Stimulated activated CD4-positive, alpha-beta T cell treated with anti-CD3 and anti-CD28 coated beads, Interleukin-12 subunit alpha, Interleukin-12 subunit beta, amount 100 ng/mL, for 4 hours (primary cell): ENCODE measurements at places on chromosomes 7 and 10.
A peak's percentile ranks its signal among the peaks of the same experiment; 100 is the strongest.

DNA sequence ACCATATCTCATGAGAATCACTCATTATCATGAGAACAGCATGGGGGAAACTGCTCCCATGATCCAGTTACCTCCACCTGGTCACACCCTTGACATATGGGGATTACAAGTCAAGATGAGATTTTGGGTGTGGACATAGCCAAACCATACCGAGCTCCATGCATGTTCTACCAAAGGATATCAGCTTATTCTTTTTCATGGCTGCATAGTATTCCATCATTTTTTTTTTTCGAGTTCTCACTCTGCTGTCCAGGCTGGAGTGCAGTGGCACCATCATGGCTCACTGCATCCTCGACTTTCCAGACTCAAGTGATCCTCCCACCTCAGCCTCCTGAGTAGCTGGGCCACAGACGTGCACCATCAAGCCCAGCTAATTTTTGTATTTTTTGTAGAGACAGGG lies 668.3 kb downstream of the GATA3 start:
- no peak for DNase-seq

DNA sequence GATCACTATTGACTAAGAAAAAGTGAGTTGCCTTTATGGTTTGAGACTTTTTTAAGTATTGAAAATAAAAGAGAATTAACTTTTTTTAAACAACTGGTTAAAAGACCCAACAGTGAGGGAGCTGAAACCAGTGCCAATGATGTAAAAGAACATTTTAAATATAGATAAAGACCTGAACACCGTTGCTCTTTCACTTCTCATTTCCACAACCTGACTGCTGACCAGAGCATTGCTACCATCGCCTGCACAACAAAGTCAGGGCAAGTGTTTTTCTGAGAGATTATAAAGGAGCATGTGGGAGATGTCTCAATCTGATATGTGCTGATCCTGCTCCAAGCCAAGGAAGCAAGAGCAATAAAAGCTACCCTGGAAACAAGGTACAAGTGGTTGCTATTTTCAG lies 34.7 kb downstream of the IMMP2L start:
- DNase-seq: no peak

DNA sequence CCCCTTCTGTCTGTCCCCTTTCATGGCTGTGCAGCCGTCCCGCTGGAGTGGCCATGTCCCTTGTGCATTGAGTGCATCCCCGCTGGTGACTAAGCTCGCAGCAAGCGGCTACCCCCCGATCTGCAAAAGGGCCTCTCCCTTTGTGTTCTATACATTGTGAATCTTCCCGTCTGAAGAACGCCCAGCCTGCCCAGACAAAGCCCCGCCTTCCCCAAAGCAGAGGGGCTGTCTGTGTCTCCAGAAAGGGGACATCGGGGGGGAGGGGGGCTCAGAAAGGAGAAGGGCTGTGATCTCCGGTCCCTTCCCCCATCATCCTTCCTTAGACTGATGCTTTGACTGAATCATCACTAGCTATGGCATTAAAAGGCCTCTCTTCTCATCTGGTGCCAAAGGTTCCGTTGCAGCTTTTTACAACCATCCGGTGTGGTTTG lies 11.9 kb downstream of the NPTX2 start:
- DNase-seq: no peak

DNA sequence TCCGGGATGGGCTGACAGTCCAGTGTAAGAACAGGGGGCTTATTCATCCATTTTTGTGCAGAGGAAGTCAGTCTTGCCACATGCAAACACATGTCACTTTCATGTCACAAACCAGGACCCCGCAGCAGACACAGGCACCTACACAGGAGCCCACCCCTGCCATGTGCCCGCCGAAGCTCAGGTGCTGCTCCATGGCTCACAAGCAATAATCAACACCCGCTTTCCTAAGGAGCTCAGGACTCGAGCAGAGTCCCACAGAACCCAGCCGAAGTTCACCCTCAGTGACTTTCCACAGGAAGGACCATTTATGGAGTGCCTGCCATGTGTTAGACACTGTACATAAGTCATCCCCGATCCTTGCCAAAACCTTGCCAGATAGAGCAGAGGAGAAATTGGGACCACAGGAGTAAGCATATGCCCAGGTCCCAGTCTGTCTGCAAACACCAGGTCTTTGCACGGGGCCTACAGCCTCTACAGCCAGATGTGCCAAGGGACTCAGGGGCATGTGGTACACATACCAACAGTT lies 99.4 kb downstream of the EBF3 start:
- no peak for DNase-seq

- DNase-seq: no peak
Measured at GRCh38 chr10:85599081-85599480, 767.5 kb downstream of the GRID1 start.

GRCh38 chr7:155532792-155533119 lies 13.6 kb downstream of the CNPY1 start:
- no peak for DNase-seq

GRCh38 chr10:122911889-122912484 lies 1.6 kb downstream of the FAM24A start:
- peak; percentile 44 for DNase-seq

DNA sequence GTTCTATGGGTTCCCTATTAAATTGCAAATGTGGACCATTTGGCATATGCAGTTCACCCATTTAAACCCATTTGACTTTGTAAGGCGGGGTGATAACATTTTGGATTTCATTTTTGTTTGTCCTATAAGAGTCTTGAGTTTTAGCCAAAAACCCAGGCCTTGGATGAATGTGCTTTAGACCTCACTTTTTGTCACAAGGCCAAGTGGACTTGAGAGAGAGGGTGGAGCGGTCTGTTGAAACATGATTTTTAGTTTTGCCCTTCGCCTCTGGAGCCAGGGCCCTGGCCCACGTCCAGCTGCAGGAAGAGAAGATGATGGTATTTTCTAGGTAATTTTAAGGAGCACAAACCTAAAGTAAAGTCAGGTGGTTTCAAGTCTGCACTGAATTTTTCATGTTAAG lies 260.1 kb downstream of the SLC25A13 start:
- no peak for DNase-seq

GRCh38 chr7:98334081-98334480 lies 52.6 kb downstream of the BRI3 start:
- no peak for DNase-seq

GRCh38 chr7:1533547-1534329 lies 3.2 kb downstream of the MAFK start:
- no peak for DNase-seq

DNA sequence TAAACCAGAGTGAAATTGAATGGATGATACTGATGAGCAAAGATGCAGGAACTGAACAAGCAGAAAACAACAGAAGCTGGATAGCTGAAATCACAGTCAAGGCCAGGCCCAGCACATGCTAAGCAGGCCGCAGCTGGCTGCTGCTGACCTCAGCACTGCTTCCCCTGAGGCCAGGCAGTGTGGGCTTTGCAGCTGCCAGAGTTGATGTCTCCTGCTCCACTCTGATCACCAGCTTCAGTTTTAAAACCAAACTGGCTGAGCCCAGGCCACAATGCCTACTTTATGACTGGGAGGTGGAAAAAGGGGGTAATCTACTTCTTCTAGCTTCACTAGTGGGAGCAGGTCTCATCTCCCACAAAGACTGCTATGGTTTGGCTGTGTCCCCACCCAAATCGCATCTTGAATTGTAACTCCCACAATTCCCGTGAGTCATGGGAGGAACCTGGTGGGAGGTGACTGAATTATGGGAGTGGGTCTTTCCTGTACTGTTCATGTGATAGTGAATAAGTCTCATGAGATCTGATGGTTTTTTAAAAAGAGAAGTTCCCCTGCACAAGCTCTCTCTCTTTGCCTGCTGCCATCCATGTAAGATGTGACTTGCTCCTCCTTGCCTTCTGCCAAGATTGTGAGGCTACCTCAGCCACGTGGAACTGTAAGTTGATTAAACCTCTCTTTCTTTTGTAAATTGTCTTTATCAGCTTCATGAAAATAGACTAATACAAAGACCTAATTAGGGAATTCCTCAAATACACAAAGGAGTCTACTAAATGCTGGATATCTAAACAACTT lies 136.4 kb upstream of the ITGB1 start:
- no peak for DNase-seq

GRCh38 chr7:23106823-23107663 lies 1.5 kb downstream of the KLHL7 start:
- DNase-seq: no peak

DNA sequence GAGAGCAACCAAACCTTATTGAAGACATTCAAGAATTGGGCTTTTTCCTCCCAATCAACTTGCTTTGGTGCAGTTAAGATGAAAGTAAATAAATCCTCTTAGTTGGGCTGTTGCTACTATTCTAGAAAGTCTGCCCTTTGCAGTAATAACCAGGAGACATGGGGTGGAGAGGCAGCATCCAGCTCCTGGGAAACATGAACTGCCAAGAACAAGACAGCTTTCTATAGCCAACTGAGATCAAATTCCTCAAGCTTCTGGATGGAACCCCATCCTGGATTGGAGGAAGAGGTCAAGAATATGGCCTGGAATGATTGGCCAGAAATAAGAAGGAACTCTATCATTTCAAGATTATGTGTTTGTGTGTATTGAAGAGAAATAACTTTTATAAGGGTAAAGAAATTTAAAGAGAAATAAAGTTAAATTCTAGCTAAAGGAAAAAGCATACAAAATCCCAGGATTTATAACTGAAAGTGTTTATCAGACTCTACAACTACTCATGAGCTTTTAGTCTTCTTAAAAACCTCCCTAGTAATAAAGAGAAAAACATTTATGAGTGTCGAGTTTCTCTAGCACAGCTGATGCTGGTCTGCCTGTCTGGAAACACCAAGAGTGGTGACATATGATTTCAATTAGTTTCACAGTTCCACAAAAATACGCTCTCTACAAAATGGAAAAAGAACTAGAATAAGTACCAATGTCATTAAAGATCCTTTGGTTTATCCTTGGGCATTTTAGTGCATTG lies 70.1 kb upstream of the COL1A2 start:
- DNase-seq: no peak

GRCh38 chr10:11901833-11902475 lies 78.8 kb downstream of the PROSER2 start:
- DNase-seq: no peak

DNA sequence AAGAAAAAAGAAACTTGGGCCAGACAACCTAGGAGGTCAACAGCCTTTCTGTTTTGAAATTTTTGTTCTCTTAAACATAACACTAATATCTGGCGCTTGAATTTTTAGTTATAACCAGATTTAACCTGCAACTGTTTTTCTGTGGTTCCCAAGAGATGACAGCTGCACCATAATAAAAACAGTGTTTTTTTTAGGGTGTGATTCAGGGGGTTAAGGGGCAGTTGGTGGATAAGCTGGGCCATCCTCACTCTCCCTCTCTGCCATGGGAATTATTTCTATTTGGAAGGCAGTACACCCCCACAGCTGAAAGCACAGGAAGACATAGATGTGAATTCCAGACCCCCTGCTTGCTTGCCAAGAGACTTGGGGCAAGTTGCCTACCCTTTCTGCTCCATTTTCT lies 20.1 kb upstream of the TM9SF3 start:
- no peak for DNase-seq

DNA sequence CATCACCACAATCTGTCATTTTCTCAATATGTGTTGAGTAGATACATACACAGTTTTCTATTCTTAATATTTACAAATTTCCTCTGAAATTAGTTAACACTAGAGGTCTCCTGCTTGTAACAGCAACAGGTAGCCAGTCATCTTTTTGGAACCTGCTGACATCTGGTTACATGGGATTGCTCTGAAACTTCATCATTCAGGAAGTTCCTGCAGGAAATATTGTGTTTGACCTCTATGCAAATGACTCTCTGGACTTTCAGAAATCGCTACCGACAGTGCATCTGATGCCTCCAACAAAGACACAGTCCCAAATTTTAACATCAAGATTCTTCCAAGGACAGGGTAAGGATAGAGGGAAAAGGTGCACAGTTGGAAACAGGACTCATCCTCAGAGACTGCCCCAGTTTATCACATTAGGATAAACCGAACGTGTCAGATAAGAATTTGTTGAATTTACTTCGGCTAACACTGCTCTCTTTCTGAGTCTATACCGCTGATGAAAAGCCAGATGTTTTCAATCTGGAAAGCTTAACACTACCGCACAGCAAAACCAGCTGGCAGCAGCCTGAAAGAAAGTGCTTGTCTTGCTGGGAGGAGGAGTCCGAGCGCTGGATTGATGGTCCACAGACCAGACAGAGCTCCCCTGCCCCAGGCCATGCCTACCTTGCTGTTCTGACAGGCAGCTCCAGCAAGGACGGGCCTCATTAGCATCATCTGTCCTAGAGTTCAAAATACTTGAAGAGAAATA lies 633.4 kb downstream of the PARD3 start:
- DNase-seq: no peak

DNA sequence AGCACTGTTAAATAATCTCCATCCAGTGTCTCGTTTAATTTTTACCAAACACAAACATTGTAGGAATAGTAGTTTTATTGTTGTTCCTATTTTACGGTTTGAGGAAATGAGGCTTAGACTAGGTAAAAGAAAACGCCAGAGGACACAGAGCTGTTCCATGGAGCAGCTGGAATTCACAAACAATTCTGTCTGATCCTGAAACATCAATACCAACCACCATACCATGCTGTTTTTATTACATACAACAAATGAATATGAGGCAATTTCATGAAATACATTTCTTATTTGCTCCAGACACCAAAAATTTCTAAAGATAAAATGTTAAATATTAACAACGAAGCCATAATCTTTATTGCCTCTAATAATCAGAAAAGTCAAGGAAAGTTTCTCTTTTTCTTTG lies 9.4 kb downstream of the MALRD1 start:
- DNase-seq: no peak

DNA sequence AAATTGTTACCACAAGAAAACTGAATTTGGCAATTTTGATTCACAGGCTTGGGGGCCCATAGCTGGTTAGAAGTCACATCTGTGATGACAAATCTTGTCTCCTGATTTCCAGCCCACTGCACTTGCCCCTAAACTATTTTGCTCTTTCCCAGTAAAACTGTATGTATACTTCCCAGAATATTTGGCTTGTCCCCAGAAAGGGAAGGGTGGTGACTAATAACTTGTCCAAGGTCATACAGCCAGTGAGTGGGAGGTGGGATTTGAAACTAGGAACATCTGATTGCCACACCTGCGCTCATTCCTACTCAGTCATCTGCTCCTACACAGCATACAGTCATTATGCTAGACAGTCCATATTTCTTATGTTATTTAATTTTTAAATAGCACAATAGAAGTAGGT lies 304.5 kb downstream of the SDHAF3 start:
- DNase-seq: no peak

DNA sequence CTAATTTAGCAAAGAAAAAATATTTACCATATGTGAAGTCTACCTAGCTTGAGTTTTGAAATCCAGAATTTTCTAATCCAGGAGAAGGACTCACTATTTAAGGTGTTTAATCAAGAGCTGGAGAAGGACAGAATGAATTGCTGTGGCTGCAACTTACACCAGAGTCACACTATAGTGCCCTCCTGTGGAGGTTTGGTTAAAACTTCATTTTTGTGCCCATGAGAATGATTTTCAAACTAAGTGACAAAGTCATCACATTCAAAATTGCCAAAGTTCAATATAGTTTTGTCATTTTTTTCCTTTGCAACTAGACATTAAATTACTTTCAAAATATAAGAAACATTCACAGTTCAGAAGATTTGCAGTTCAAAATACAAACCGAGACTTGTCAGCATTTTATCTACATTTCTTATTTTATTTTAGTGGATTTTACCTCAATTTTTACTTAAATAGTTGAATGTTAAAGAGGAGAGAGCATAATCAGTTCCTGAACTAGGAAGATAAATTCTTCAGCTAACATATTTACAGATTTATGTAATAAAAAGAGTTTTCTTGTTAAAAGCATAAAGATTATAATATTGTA lies 70.7 kb downstream of the CABCOCO1 start:
- DNase-seq: no peak

- no peak for DNase-seq
Measured at GRCh38 chr7:51255536-51256208, 60.9 kb downstream of the COBL start.

- DNase-seq: no peak
Measured at GRCh38 chr7:30281263-30281662, 3.1 kb upstream of the ZNRF2 start.
